NCI-H524 treated with DMSO at 0.1 percent for 48 hours (cell line): ENCODE measurements at places on chromosomes 16 and 17.

DNA sequence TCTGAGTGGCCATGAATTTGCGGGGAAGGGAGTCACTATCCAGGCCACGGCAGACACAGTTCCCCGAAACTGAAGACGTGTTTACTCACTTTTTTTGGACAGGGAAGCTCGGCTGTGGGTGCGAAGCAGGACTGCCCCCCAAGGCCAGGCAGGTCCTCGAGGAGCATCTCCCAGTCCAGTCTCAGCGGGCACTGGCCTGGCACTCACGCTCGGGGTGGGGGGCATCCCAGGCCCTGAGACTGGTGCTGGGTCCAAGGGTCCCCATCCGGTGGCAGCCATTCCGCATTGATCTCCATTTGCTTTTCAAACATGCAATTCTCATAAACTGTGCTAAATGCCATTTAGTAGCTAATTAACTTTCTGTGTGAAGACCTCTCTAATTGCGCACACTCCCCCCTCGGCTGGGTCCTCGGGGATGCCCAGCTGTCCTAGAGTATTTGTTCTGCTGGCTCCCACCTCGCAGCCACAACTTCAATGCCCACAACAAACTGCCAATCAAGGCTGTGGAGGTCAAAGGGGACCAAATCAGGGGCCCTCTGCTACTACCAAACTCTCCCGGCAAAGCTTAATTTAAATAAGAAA is 50.2 kb downstream of the TBC1D16 start:
- DNase-seq = no peak

DNA sequence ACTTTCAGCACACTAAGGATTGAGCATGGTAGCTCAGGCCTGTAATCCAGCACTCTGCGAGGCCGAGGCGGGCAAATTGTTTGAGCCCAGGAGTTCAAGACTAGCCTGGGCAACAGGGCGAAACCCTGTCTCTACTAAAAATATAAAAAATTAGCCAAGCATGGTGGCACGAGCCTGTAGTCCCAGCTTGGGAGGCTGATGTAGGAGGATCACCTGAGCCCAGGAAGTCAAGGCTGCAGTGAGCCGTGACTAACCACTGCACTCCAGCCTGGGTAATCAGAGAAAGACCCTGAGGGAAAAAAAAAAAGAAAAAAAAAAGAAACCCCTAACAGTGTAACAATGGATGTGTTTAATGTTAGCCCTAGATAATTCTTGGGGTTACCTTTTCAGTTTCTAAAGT is 24.0 kb downstream of the PARN start:
- DNase-seq = no peak

- no peak for DNase-seq
These were observed 7.7 kb downstream of the RTN4RL1 start for GRCh38 chr17:2017274-2017941.

GRCh38 chr17:29143894-29144293 is 36.3 kb downstream of the MYO18A start:
- DNase-seq = peak; percentile 100

DNA sequence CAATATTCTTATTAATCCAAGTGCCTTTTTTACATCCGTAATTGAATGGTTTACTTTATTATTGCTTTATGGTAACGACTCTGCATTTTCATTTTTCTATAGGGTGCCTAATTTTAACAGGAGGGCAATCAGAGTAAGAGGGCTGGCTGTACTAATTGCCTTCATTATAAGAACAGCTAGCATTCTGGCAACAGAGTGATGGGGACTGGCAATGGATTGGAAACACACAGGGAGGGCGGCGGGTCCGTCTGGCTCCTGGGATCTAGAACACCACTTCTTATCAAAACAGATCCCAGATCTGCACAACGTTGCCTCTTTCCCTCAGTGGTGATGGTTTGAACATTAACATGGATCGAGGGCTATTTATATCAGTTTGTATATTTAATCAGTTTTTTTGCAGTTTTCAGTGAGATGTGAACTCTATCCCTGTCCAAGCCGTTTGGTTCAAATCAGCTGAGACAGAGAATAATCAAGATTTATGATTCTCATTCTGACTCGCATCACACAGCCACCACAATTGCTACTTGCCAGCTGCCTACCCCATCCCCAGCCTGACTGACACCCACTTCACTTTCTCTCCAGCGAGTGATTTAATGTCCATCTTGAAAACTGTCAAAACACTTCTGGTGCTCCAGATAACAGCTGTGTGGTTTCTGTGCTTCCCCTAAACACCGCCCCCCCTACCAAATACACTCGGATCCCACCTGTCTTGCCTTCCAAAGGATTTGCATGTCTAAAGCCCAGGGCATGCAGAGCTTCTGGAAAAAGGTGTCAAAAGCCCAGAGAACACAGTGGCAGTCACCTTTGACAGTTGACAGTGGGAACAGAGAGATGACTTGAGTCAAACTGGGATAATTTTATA is 327.9 kb downstream of the HS3ST4 start:
- DNase-seq = no peak

DNA sequence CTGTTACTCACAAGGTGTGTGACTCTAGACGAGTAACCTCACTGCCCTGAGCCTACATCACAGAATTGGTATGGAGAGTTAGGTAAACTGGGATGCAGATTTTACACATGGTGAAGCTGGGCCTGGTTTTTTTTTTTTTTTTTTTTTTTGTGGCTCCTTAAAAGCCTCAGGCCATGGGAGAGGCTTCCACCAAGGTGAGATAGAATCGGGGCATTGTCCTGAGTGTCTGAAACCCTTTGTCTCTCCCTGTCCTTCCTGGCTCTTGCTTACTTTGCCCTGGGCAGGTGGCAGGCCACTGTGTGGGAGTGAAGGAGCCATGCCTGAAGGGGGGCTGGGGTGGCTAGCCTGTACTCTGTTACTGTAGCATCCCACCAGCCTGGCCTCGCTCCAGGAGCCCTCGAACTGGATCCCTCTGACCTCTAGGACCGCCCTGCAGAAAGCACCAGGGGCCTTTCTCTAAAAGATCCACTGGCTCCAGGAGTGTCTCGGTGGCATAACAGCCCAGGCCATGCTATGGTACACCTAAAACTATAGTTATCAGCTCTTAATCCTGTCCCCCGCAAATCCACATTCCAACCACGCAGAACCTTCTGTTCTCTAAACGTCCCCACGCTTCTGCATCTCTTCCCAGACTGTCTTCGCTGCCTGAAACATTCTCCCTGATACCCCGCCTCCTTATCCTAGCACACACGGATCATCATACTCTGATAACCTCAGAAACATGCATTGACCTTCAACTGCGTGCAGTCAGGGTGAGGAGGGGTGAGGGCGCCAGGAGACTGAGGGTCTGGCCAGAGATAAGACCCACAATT is 1.7 kb upstream of the SLC13A2 start:
- no peak for DNase-seq

DNA sequence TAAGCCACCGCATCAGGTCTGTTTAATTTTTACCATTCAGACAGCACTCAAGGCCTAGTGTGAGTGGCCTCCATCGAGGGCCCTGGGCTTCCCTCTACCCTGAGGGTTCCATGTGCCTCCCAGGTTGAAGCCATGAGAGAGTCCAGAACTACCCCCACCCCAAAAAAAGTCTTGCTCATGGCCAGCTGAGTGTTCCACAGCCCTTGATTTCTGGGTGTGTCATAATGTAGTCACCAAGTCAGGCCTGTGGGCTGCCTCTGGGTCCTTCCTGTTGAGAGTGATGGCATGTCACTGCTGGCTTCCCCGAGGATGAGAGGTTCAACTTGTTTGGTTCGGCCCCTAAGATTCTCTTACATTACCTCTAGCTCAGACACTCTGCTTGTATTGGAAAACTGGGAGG is 100.6 kb downstream of the PITPNC1 start:
- DNase-seq = no peak

DNA sequence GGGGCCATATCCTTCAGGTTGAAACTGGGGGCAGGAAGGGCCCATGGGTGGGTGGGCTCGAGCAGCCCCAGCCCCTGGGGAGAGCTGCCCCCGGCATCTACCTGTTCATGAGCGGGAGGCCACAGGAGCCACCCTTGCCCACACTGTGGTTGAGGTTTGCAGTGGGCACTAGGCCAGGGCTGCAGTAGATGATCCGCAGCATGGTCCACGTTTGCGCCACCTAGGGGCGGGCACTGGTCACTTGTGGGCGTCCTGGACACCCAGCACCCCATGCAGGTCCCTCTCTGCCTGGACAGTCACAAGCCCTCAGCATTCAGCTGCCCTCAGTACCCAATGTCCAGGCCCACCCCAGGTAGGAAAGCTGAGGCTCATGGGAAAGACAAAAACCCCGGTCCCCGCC is 1.8 kb upstream of the JMJD8 start:
- no peak for DNase-seq

DNA sequence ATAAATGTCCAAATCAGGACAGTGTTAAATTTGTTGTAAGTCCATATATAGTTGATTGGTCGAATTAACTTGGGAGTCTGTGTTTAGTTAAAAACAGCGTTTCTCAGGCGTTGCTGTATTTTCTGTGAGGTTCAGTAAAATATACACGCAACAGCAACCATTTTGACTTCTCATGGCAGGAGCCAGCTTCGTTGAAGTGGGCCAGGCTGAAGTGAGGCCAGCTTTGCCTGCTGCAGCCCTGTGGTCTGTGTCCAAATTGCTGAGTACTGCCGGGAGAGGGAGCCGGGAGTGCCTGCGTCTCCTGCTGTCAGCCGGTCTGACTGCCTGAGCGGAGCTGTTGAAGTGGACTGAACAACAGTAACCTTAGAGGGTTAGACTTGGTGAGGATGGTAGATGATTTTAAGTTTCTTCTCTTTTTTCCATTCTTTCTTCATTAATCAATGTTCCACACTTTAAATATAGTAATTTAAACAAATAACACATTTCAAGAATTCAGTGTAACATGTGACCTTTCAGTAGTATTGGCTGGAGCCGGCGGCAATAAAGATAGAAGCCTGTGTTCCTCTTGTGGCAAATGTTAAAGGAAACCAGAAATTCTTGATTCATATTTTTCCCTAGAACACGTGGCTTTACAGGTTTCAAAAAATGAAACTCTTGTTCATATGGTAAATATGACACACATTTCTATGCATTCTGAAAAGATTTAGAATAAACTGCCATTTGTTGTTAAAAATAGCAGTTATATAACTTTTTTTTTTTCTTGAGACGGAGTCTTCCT is 37.0 kb upstream of the ZNF750 start:
- DNase-seq = no peak

DNA sequence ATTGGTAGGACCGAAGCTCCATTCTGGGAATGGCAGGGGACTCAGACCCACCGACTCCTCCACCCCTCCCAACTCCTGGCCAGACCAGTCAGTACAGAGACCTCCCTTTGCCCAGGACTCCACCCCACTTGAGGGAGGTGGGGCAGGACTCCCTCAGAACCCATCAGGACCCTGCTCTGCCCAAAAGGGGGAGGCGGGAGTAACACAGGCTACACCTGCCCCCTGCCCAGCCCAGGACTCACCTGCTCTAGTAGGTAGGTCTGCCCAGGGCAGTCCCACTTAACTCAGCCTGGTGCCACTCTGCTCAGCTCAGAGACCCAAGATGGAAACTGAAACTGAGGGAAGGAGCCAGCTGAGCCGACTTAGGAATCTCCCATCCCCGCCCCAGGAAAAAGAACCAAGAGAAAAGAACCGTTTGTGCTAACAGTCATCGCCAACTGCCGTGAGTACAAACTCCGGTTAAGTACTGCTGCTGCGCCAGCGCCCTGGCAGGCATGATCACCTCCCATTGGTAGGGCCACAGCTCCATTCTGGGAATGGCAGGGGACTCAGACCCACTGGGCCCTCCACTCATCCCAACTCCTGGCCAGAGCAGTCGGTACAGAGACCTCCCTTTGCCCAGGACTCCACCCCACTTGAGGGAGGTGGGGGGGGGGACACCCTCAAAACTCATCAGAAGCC is 503 bp downstream of the DHX58 start:
- no peak for DNase-seq

DNA sequence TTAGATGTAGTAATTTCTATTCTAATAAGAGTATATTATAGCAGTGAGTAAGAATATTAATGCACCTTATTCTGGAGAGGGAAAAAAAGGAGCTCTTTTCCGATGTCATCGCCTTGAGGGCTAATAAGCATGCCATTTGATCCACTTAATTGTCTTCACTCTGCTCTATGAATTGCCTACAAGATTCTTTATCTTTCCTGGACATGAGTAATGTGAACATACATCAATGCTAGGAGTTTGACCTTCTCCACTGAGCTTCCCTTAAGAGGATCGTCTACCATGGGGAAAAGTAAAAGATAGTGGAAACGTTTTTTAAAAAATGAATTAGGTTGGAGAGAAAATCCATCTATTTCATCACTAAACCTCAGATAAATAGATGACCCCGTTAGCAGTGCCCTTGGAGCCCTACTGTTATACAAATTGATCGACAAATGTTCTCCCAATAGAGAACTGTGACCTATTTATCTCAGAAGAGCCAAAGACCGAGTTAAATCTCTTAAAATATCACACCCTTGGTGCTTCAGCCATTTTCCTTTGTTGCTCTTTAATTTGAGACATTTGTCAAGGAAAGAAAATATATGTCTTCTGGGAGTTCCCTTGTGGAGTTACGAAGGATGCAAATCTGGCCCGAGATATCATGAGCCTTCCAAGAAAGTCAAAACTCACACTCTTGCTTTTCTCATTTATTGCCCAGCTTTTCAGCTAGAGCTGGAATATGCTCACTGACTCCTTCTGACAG is 898.5 kb downstream of the KCNJ2 start:
- DNase-seq = no peak

DNA sequence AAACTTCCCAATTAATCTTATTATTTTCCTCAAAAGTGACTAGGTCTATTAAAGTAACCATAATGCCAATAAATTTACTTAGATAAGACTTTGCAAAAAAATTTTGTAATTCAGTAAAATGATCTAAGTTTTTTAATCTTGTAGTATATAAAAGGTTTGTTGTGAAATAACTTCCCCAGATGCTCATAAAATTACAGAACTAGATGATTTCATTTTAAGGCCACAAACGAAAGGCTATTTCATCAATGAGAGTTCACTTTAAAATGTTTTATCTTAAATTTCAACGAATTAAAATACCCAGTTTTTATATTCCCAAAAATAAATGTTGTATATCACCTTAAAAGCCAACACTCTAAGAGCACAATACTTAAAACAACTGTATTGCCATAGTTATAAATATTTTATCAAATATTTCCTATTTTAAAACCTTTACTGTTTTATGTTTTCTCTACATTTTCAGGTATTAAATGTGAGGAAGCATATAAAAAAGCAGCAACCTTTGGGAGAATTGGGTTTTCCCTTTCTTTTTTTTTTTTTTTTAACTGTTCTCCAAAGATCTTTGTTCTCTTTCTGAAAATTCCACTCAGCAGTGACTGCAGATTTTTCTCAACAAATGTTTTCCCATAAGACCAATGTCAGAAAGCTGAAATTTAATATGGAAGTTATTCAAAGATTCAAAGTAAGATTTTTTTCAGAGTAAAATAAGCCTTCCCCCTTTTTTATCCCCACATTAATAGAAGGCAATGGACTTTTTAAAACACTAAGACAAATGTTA is 169.9 kb downstream of the CYB561 start:
- no peak for DNase-seq

- DNase-seq = no peak
These were observed 386.4 kb downstream of the KCNJ2 start for GRCh38 chr17:70555723-70556122.

DNA sequence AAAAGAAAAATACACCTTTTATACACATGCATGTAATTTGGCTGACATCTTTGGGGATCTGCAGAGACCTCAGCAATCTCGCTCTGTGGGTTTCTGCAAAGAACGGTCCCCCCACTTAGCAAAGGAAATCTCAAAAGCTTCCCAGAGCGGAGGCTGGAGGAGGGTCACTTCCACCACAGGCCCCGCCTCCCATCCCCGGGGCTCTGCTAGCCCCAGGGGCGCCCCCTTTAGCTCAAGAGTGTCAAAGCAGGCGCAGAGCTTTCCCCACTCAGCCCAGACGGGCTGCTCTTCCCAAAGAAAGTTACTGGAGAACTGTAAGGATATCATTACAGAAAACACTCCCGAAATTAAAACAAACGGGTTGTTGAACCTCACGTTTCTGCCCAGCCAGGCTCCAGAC is 11.4 kb downstream of the SLC13A5 start:
- DNase-seq = no peak
